Adrenal gland (tissue), 19 donors: ENCODE measurements at places on chromosomes 2 and 18.

DNA sequence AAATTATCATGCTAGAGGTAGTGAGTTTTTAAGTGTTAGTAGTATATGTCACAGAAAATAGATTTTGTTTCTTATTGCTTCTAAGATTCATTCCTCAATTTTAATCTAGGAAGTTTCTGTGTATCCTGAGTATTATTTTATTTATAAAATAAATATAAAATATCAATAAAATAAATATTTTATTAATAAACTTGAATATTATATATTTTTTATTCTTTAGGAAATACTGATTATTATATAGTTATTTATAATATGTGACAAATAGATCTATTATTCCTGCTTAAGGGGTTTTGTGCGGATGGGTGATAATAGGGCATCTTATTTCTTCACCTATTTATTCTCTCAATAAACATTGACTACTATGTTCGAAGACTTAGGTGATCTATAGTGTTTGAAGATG lies 191.0 kb downstream of the ZNF407 start:
- no peak for DNase-seq

- DNase-seq, result no peak
These were observed 69.9 kb downstream of the GLI2 start for GRCh38 chr2:120805602-120806001.

GRCh38 chr2:135942936-135943688 lies 42.3 kb downstream of the DARS1 start:
- DNase-seq, result no peak

- DNase-seq, result peak; percentile 48
These were observed 267.9 kb downstream of the LPIN1 start for GRCh38 chr2:12014088-12014960.

DNA sequence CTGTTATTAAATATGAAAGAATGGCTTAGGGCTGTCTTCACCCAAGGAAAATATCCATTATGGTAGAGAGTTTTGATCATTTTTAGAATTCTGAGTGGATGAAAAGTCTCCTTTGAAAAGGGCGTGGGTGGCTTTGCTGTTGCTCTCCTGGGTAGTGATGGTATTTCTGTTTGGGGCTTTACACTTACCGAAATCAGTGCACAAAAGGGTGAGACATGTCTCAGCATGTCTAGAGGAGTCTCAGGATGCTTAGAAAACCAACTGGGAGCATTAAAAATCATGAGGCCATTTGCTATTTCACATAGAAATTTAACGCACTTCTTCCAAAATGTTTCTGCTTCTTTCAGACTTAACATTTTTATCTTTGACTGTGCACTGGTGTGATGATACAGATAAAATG lies 49.6 kb downstream of the ZCCHC2 start:
- DNase-seq, result no peak

- DNase-seq, result no peak
These were observed 46.3 kb downstream of the PMS1 start for GRCh38 chr2:189830510-189830909.

- DNase-seq, result no peak
These were observed 107.8 kb downstream of the GFPT1 start for GRCh38 chr2:69279211-69279610.
